ENCODE measurements at places on chromosomes 2 and 18.

DNA sequence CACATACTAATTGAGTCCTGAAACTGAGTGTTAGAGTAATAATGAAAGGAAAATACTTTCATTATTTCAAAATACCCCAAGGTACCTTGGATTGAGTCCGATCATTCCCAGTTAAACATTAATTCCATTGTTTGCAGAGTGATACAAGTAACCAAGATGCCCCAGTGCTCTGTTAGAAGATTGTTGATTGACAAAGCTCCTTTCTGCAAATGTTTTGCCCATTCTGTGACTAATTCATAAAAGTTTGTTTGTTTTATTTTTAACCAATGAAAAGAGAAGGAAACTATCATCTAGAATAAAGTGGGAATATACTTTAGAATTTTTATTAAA lies 124.0 kb downstream of the GULP1 start:
- DNase-seq = no peak

- no peak for DNase-seq
These were observed 41.7 kb downstream of the TEX44 start for GRCh38 chr2:231634412-231634811.

GRCh38 chr2:129922571-129923264 lies 56.7 kb upstream of the RAB6C start:
- peak; percentile 34 for DNase-seq

- DNase-seq = no peak
These were observed 206.3 kb upstream of the GYPC start for GRCh38 chr2:126449677-126450076.

DNA sequence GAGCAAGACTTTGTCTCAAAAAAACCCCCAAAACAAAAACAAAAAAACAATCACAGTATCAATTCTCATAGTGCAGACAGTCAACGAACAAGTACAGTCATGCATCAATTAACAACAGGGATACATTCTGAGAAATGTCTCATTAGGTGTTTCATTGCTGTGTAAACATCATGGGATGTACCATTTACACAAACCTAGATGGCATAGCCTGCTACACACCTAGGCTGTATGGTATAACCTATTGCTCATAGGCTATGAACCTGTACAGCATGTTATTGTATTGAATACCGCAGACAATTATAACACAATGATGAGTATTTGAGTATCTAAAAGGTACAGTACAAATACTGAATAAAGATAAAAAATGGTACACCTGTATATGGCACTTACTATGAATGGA lies 67.8 kb upstream of the LMAN1 start:
- no peak for DNase-seq

- no peak for DNase-seq
These were observed 6.6 kb upstream of the NPC1 start for GRCh38 chr18:23592911-23593310.

DNA sequence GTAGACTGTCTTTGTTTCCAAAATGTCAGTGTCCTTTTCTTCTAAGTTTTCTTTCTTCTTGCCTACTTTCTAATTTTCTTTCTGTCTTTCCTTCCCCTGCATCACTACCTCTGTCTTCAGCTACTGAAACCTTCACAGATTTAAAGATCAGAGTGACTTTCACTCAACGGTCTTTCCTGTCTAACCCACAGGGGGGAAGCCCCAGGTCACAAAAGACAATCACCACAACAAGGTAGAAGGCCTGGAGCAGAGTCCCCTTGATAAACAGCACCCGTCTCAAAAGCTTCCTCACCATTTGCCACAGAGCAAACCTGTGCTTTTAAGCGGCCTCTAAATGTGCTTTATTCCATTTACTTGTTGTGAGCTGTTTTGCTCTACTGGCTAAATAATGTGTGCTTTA lies 665.4 kb downstream of the BCL11A start:
- no peak for DNase-seq

DNA sequence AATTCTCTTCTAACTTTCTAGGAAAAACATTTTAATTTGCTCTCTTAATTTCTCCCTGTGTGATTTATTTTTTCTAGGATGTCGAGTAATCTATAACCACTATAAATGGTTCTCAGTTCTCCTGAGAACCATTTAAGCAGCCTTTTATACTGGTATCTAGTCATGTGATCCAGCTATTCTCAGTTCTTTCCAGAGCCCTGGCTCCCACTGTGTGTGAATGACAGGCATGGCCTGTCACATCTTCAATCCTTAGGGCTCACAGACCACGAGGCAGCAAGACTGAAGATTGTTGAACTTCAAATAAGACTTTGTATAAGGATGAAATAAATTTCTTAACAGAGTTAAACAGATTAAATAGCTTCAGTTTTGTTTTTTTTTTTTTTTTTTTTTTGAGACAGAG lies 219.4 kb downstream of the HNMT start:
- no peak for DNase-seq

DNA sequence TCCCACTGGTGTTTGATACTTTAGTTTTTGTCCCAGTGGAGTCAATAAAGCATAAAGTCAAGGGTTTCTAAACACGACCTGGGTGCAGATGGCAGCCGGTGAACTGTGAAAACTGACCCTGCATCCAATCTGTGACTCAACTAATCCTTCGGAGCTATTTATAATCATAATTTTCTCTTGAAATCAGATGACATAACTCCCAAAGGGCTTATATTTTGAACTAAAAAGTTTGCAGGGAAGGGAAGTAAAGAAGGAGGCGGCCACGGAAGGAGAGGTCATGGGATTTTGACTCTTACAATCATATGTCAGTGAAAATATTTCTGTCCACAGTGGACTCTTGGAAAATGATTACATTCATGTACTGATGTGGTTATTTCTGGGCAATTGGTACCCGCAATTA lies 178.5 kb downstream of the PDE1A start:
- peak; percentile 20 for DNase-seq

GRCh38 chr2:137924019-137924418 lies 40.3 kb upstream of the HNMT start:
- no peak for DNase-seq

GRCh38 chr2:109545828-109546713 lies 67.7 kb downstream of the SEPTIN10 start:
- peak; percentile 6 for DNase-seq

- no peak for DNase-seq
These were observed 70.8 kb upstream of the FSHR start for GRCh38 chr2:49225126-49225525.
